ENCODE measurements at places on chromosomes 1 and 21.

GRCh38 chr1:68917456-68917855 is 420.6 kb upstream of the DEPDC1 start:
- no peak for DNase-seq

- no peak for DNase-seq
Measured at GRCh38 chr1:107777664-107778047, 187.3 kb downstream of the VAV3 start.

GRCh38 chr21:40466893-40467483 is 380.0 kb downstream of the DSCAM start:
- DNase-seq = no peak

DNA sequence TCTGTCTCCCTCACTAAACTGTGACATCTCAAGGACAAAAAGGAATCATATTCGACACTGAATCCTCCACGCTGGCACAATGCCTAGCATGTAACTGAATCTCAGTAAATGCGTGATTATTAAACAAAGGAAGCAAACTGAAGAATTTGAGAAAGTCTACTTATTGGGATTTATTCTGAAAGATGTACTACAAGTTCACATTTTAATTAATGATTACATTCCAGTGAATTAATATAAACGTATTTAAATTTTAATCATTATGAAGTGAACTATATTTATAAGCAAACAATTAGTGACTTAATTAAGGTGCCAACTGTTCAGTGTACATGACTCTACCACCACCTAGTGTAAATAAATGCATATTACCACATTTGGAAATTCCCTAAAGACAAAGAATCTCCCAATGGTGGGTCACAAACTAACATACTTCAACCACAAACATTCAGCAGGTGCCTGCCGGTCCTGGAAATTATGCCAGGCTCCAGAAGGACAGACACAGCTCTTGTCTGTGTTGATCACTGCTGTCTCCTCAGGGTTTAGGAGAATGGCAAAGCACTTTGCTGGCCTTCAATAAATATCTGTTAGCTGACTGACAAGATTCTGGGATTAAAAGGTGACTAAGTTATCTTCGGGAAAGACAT is 56.3 kb downstream of the SMYD3 start:
- no peak for DNase-seq

DNA sequence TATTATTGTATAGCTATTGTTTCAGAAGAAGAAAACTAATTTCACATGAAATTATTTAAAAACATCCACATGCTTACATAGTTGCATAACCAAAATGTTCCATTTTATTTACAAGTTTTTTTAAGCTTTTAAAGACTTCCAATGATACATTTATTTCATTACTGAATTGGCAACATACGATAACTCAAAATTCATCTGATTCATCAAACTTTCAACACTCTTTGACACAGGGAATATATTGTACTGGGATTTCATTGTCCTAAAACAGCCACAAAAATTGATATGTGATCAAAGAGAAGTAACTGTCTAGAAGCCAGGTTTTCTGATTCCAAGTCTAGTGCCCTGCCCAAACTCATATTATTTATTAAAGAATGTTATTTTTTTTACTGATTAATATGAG is 131.4 kb upstream of the USP24 start:
- DNase-seq = no peak

- no peak for DNase-seq
Measured at GRCh38 chr21:45854690-45855247, 126.8 kb upstream of the COL6A1 start.

- no peak for DNase-seq
Measured at GRCh38 chr1:160646711-160647328, at the start of gene SLAMF1. TSS of gene SLAMF1 (minus strand) at chr1:160647044. CDS start at chr1:160646945, 99 bp downstream.

DNA sequence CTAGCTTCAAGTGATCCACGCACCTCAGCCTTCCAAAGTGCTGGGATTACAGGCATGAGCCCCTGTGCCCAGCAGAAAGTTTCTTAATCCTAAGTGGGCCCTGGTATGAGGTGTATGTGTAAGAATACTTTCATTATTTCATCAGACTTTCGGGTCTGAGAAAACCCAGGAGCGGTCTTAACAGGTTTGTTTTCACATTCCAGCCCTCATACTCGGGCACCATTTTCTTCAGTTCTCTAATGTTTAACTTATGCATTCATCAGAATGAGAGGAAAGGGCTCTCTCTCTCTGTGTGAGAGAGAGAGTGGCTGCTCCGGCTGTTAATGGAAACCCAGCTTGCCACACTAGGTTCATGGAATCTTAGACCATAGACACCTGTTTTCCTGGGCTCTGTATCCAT is 4.2 kb upstream of the PADI1 start:
- DNase-seq = no peak

GRCh38 chr1:206958144-206958543 is 11.9 kb upstream of the PIGR start:
- no peak for DNase-seq

DNA sequence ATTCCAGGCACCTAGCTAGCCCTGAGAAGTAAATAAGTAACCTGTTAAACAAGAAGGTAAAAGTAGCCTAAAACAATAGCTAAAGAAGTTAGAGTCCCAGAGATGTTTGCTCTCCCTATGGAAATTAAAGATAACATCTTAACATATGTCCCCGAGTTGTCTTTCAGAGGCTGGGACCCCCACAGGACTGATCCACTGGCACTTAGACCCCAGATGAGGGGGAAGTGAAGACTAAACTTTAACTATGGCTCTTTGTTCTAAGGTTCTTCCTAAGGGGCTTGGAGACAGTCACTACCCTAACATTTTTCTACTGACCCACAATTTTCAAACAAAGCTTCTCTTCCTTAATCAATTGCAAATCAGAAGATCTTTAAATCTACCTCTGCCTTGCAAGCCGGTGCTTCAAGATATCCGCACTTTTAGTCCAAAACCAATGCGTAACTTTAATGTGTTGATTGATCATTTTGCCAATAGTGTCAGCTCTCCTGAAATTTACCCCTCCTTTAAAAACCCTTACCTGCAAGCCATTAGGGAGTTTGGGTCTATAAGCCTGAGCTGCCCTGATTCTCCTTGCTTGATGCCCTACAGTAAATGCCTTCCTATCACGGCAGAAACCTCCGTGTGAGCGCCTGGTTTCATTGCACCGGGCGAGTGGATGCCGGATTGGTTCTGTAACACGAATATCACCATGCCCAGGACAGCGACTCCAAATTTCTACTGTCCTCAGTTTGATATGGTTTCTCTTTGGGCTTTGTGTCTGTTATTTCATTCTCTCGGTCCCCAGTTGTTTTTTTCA is 404.4 kb downstream of the SIPA1L2 start:
- no peak for DNase-seq

DNA sequence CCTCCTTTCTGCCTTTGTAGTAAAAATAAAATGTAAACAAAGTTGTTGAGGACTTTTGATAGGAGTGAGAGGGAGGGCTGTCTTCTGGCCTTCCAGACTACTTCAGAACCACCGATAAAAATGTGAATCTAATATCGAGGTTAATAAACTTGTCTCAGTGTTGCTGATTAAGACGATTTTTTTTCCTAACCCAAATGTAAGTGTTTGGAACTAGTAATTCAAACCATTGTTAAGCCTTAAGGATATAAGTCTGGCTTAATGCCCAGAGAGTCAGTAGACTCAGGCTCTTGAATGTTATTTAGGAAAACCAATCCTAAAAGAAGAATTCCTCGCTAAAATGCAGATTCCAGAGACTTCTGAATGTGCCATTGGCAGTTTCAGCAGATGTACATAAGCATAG is 356.9 kb downstream of the SIPA1L2 start:
- DNase-seq = no peak

- no peak for DNase-seq
Measured at GRCh38 chr1:8541961-8542521, 224.1 kb downstream of the SLC45A1 start.

DNA sequence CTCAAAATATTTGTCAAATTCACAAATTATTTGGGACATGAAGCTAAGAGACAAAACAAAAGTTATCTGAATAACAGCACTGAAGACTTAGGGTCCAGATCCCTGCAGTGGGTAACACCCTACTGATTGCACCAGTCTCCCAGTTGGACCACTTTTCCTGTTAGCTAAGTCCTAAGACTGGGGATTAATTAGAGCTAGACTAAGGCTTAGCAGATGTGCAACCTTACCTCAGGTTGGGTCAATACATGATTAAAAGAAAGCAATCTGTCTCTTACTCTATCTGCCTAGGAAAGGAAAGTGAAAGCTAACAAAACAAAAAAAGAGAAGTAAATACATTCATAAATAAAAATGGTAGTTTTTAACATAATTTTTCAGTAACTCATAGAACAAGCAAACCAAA is 737.2 kb upstream of the CHRM3 start:
- no peak for DNase-seq

Data from left colon (tissue), 2 donors.